AG10803 (cell line): ENCODE measurements at places on chromosomes 16 and 17.

GRCh38 chr17:78735832-78736525, 46.1 kb downstream of the CYTH1 start:
- no peak for DNase-seq

DNA sequence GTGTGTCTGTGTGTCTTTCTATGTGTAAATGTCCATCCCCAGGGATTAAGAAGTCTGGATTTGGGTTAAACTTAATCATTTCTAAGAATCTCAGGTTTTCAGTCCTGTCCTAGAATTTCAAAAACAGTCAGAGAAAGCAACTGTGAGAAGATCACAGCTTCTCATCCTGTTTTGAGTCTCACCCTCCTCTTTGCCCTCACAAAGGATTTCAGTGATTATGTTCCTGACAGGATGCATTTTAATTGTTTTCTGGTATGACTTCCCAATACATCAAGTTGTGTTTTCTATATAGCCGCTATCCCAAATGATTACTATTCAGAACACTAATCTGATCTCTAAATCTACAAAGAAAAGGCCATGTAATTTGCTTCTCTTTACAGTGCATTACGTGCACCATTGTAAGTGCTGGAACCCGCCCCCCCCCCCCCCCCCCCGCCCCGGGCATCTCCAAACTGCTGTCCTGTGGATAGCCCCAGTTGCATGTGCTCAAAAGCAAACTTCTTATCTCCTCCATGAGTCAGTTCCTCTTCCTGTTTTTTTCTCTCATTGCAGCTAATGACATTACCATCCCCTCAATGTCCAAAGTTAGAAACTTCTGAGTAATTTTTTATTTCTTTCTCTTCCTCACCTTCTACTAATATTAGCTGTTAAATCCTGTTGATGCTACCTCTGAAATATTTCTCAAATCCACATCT, 73.9 kb downstream of the CDH13 start:
- DNase-seq = peak; percentile 31

DNA sequence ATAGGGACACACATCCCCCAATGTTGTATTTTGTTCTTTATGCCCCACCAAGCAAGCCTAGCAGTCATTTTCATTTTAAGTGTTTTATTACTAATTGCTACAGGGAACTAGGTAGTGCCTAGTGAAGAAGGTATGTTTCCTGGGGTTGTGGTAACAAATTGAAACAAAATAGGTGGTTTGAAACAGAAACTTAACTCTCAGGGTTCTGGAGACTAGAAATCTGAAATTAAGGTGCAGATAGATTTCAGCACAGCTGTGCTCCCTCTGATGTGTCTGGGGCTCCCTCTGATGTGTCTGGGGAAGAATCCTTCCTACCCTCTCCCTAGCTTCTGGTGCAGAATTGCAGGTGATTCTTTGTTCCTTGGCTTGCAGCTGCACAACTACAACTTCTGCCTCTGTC, 390.1 kb downstream of the ZFHX3 start:
- DNase-seq = no peak

- no peak for DNase-seq
Observed at GRCh38 chr17:48488548-48489106, 42.2 kb downstream of the HOXB1 start.

- DNase-seq = peak; percentile 38
Observed at GRCh38 chr17:75077496-75078283, 10.1 kb upstream of the SLC16A5 start.

DNA sequence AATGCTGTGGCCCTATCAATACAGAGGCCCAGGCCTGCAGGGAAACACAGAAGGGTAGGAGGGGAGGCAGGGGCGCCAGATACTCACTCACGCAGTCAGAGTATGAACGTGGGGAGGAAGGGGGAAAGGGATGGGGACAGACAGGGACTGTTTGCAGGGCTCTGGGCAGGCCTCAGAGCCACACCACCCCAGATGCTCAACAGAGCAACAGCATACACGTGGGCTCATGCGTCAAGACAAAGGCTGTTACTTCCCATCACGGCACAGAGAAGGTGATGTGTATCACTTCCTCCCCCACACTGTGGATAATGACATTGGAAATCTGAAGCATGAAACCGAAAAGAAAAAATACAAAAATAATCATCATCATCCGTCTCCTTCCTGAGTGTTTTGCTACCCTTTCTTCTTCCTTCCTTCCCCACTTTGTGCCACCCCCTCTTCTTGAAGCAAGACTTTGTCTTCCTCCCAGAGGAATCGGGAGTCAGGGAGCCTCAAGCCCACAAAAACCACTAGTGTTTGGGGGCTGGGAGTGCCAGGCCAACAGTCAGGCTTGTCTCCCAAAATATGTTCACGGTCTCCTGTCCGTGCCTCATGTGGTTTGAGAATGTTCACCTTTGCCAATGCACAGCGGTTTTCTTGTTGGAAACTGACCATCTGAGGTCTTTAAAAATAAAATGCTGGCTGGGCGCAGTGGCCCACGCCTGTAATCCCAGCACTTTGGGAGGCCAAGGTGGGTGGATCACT, 20.1 kb downstream of the SLC39A11 start:
- no peak for DNase-seq

GRCh38 chr16:63745456-63745855, 1376.4 kb downstream of the CDH11 start:
- no peak for DNase-seq

DNA sequence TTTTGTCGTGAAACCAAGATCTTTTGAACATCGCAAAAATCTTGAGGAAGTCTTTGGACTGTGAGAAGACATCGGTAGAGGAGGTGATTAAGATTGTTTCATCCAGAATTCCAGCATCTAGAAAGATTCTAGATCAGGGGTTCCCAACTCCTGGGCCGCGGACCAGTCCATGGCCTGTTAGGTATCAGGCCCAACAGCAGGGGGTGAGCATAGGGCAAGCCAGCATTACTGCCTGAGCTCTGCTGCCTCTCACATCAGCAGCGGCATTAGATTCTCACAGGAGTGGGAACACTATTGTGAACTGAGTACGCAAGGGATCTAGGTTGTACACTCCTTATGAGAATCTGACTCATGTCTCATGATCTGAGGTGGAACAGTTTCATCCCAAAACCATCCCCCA, 600.6 kb upstream of the CDH11 start:
- DNase-seq = no peak

- no peak for DNase-seq
Observed at GRCh38 chr17:5695480-5695879, 111.2 kb upstream of the NLRP1 start.

- no peak for DNase-seq
Observed at GRCh38 chr17:14637260-14637659, 336.4 kb downstream of the HS3ST3B1 start.

DNA sequence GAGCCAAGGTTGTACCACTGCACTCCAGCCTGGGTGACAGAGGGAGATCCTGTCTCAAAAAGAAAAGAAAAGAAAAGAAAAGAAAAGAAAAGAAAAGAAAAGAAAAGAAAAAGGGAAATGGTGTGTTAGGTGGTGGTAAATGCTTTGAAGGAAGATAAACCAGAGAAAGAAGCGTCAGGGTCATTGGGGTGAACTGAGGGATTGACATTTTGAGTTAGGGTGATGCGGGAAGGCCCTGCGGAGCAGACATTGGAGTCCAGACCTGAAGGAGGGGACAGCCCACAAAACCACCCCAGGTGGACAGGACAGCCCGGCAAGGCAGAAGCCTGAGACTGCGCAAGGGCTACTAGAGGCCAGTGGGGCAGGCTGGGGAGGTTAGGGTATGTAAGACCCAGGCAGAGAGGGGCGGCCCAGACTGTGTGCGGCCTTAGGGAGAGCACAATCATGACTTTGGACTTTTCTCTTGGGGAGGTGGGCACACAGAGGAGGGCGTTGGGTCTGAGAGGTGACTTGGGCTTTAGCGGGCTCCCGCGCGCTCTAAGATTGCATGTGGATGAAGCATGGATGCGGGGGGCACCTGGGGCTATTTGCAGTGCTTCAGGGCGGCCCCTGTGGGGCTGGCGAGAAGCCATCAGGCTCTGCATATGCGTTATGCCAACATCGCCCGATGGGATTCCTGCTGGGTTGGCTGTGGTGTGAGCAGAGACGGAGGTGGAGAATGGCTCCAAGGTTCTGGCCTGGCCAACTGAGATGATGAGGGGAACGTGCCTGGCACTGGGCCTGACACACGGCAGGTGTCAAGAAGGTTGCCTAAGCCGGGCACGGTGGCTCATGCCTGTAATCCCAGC, 3.3 kb upstream of the GAA start:
- no peak for DNase-seq

GRCh38 chr17:55054429-55054828, 85.9 kb downstream of the STXBP4 start:
- no peak for DNase-seq

DNA sequence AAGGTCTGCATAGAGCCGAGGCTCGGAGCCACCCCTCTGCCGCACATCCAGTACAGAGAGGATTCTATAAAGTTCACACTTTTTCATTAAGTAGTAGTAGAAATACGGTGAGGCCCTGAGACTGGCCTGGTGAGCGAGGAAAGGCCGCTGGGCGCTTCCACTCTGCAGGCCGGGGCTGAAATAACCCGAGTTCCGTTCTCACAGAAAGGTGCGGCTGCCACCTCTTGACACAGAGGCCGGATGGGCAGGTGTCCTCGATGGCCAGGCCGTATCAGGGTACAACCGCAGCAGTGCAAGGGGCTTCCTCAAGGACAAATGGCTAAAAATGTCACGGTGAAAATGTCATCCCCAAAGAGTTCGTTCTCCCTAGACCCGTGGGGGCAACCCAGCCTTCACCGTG, 770 bp upstream of the PCYT2 start:
- no peak for DNase-seq

GRCh38 chr16:23920899-23921298, 85.1 kb downstream of the PRKCB start:
- no peak for DNase-seq

DNA sequence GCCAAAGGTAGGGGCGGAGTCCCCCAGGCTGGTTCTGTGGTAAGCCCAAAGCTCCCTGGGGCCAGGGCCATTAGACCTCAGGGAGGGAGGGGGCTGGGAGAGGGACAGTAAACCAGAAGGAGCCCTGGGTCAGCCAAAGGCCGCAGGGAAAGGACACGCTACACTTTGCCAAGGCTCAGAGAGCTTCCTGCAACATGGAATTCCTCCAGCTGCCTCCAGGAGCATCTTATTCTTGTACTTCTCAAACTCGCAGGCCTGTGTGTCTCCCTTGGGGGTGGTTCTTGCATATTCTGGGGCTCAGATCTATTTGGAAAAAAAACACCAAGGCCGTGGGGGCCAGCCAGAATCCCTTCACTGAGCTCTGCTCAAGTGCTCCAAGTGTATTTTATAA, 25.1 kb downstream of the AKAP1 start:
- DNase-seq = no peak

- no peak for DNase-seq
Observed at GRCh38 chr16:66849021-66849420, 4.8 kb downstream of the CA7 start.

GRCh38 chr16:2063861-2064260, 16.1 kb downstream of the TSC2 start:
- no peak for DNase-seq

- DNase-seq = no peak
Observed at GRCh38 chr16:56257666-56258342, 66.5 kb downstream of the GNAO1 start.

- no peak for DNase-seq
Observed at GRCh38 chr16:30567160-30567990, 4.1 kb downstream of the ZNF688 start.

DNA sequence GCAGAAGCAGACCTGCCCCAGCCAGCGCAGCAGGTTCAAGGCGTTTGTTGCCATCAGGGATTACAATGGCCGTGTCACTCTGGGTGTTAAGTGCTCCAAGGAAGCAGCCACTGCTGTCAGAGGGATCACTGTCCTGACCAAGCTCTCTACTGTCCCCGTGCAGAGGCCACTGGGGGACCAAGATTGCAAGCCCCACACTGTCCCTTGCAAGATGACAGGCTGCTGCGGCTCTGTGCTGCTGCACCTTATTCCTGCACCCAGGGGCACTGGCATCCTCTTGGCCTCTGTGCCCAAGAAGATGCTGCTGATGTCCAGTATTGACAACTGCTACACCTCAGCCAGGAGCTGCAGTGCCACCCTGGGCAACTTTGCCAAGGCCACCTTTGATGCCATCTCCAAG, 27.7 kb downstream of the ATPAF2 start:
- DNase-seq = no peak

DNA sequence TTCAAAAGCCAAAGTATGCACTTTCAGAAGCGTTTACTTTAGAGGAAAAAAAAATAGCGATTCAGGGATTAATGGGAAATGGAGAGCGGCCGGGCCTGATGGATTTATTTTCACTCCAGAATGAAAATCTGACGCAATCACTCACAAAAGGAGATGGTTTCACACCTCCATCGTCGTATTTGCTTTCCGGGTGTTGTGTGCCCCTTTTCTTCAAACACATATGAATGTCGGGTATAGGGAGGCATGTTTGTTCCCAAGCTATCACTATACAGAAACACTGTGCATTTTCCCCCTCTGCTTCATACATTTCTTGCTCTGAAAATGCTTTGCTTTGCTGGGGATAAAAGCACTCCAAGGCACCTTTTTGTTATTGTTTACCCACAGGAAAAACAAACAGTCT, 562.2 kb upstream of the ZFHX3 start:
- no peak for DNase-seq

- no peak for DNase-seq
Observed at GRCh38 chr16:10070591-10070990, 111.6 kb downstream of the GRIN2A start.

GRCh38 chr17:49775546-49776260, 11.8 kb upstream of the FAM117A start:
- DNase-seq = peak; percentile 24

DNA sequence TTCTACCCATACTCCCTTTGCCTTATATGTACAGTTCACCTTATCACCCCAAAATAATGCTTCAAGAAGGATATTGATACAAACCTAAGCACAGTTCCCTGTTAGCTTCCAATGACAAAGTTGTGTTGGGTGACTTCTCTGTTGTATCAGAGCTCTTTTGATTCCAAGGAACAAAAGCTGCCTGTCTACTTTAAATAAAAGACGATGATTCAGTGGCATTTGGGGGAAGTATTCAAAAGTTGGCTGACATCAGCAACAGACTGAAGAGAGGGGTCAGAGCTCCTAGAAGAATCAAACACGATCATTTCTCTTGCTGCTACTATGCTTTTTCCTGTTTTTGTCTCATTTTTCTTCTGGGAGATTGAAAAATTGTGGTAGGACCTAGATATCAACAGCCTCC, 69.4 kb upstream of the CA10 start:
- DNase-seq = no peak
